ENCODE measurements at places on chromosomes 5 and 9. TPM values are rescaled to one million over a fixed set of nuclear protein-coding genes. Genes with fewer than 3 reads are reported as not detected.

Gene CRHBP
- total RNA-seq, result not detected

Gene NEUROG1
- not detected for total RNA-seq

Gene COL23A1
- not detected for total RNA-seq

Gene GNE
- 28.5 TPM for total RNA-seq

Gene TMC1
- total RNA-seq, result not detected

Gene STK10
- 102 TPM for total RNA-seq

Gene SLC25A2
- 0.16 TPM for total RNA-seq

Gene FRMPD1
- total RNA-seq, result not detected

Gene PDE8B
- total RNA-seq, result 0.05 TPM

Gene FRMD3
- total RNA-seq, result 0.34 TPM

Gene IFNB1
- total RNA-seq, result not detected

Gene CTSL
- total RNA-seq, result 14.1 TPM

Gene NUTM2F
- total RNA-seq, result not detected

Gene ACOT12
- total RNA-seq, result not detected

Gene AFAP1L1
- not detected for total RNA-seq

Gene FAM221B
- not detected for total RNA-seq

Gene TMEFF1
- total RNA-seq, result 1.1 TPM

Gene PCDHA9
- not detected for total RNA-seq

Gene CDKN2B-AS1
- 0.82 TPM for total RNA-seq

Gene KIF24
- total RNA-seq, result 4.8 TPM

Gene PDLIM4
- 1.2 TPM for total RNA-seq

Gene TMED7
- total RNA-seq, result 40.2 TPM

All from activated T-helper 2 cell treated with anti-CD3 and anti-CD28 coated beads, Interferon-gamma antibody, Interleukin-2, Interleukin-4, amounts not matched to agents 10 μg/mL and 5 μg/mL and 100 μg/mL, durations not matched to agents 14 hours and 24 hours and 36 hours (primary cell).